ENCODE measurements at places on chromosomes 2 and 18.

DNA sequence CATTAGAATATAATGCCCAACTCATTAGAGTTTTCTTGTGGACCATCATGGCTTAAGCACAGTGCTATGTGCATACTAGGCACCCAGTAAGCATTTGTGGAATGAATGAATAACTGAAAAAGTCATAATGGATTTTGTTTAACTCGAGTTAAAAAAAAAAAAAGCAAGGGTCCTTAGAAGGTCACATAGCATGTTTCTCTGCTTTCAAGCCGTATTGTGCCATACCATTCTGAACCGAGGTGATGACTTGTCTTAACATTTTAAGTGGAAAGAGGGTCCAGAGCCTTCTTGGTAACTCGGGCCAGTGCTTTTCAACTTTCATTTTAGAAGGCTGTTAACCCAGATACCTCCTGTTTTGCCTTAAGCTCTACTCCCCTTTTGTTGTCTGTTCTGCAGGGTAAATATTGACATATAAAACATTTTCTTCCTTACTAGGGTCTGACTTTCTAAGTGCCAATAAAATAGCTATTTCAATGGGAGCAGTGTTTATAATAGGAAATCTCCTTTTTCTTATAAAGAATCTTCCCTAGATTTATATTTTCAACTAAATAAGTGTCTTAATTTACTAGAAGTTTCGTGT is 787 bp upstream of the ADGRF3 start:
- DNase-seq: no peak

DNA sequence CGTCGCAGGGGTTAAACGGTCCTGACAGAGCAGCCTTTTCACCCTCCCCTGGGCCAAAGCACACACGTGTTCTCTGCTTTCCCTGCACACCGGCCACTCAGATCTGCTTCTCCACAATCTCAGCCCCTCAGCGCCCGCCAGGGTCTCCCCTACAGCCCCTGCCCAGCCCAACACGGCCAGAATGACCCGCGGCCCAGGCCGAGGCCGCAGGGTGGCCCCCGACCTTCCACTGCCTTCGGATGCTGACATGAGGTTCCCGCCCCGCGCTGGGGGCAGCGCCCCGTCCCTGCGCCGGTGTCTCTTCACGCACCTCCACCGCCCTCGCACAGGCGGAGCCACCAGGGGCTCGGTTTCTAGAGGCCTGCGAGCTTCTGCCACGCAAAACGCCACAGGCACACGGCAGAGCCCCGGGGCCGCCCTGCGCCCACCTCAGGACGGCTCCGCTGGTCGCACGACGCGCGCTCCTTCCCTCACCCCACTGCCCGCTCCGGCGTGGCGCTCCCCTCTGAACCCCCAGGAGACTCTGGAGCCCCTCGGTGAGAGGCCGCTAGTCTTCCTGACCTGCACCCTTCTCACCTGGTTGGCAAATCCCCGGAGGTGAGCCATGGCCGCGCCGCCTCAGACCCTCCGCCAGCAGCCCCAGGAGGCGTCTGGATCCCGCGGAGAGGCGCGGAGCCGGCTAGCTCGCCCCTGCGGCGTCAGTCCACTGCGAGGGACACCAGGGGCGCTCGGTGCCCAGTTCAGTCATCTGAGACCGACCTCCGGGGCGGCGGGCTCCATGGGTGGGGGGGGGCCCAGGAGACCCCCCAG is 749 bp downstream of the STK25 start:
- no peak for DNase-seq

DNA sequence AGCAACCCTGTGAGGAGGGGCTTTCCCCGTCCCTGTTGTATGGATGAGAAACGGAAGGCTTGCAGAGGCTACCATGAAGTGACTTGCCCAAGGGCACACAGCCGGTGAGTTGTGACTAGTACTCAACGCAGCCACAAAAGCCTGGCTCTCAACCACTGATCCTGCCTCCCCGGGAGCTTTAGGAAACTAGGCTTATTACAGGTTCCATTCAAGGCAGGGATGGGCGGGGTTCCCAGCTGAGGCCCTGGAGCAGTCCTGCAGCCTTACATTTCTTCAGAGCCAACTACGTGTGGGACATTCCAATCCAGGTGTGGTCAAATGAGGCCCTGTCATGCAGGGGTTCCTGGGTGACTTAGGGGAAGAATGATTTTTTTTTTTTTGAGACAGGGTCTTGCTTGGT is 59.6 kb downstream of the MEX3C start:
- DNase-seq: no peak

- DNase-seq: no peak
Observed at GRCh38 chr2:96089356-96090195, 26.8 kb downstream of the ADRA2B start.

GRCh38 chr2:197322143-197322542 is 11.6 kb upstream of the ANKRD44 start:
- DNase-seq: no peak

DNA sequence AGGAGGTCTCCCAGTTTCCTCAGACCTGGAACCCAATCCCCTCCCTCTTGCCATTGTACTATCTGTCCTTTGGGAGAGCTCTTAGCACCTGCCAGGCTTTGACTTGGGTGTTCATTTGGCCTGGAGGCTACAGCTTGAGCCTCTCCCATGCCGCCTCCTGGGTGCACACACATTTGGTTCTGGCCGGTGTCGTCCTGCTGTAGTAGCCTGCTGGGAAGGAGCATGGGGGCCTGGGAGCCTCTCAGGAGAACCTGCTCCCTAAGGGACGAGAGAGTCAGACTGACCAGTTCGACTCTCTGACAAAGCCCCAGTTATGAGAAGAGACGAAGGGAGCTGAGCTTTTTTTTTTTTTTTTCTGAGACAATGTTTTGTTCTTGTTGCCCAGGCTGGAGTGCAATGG is 7.4 kb upstream of the SFTPB start:
- DNase-seq: no peak

GRCh38 chr2:227006189-227006897 is 157.7 kb downstream of the COL4A4 start:
- no peak for DNase-seq
